Activated CD8-positive, alpha-beta T cell treated with anti-CD3 and anti-CD28 coated beads for 36 hours (primary cell): ENCODE measurements at places on chromosomes 16 and 17. TPM values are rescaled to one million over a fixed set of nuclear protein-coding genes. Genes with fewer than 3 reads are reported as not detected.

GRCh38 chr17:12545877-12546513 is 119.7 kb upstream of the MYOCD start:
- no peak overlapping the region for H3K27ac ChIP-seq
- no peaks in the 10 kb centered on the region for H3K27me3 ChIP-seq
- H3K36me3 ChIP-seq: no peaks in the 10 kb centered on the region

- H3K27me3 ChIP-seq: no peaks in the 10 kb centered on the region
- H3K4me1 ChIP-seq: peaks cover 54% of the 10 kb centered on the region
Measured at GRCh38 chr17:4938688-4939545, 929 bp downstream of the SLC25A11 start.

DNA sequence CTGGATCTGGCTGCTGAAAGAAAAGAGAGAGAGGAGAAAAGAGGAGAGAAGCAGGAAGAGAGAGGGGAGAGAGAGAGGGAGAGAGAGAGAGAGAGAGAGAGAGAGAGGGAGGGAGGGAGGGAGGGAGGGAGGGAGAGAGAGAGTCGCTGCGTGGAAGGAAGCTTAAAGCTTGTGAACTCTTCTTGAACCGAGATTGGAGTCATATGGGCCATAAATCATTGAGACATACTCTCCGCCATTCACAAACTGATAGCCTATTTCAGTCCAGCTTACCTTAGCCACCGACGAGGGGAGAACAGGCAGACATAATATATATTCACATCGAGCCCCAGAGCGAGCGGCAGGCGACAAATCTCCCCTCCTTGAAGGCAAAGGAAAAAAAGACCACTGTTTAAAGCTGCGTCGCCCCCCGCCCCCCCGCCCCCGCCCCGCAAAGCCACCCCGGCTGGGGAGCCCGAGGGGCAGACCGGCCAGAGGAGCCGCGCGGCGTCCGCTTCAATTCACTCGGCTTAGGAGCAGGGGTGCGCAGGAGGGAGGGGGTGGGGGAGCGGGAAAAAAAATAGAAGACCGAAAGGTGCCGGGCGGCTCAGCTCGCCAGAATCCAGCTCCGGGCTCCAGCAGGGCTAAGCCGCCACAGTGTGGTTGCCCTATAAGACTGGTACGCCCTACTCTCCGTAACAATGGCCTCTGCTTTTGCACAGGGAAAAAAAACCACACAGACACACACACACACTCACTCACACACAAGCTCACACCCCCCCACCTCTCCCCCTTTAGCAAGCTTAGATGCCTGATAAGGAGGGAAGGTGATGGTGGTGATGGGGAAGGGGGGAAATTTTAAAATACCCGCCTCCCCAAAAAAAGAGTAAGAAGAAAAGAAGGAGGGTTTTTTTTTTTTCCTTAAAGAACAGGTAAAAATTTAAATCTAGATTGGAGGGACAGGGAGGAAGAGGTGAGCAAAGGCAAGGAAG is 10.6 kb upstream of the HOXB2 start:
- H3K36me3 ChIP-seq: no peaks in the 10 kb centered on the region
- H3K27me3 ChIP-seq: peaks cover 1% of the 10 kb centered on the region
- peak overlapping the region; percentile 59 for H3K4me3 ChIP-seq

DNA sequence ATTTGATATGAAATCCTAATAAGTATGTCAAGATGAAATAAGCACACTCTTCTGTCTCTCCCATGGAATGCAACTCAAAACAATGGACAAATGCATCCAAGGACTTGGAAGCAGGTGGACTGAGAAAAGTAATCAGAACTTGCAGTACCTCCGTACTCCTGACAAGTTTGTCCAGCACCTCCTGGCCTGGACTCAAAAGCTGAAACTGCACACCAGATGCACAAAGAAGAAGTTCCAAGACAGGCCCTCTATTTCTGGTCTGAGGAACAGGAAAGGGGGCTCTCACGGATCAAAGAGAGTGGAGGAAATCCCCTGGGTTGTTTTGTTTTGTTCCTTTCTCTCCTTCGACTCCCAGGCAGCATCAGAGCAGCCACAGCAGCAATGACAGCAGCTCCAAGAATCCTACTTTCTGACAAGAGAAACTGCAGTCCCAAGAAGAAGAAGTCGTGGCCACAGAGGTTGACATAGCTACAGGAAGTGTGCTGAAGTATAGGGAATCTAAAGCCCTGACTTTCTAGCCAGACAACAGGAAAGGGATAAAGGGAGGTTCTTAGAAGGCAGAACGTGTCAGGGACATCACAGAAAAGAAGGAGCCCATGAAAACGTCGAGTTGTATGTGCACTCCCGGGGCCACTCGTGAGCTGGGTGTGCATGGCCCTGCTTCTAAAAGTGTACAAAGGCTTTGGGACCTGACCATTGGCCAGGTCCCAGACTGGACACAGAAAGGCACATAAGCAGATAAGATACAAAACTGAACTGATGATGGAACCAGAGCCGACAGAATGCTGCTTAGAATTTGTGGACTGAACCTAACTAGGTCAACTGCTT is 29.3 kb downstream of the AKAP10 start:
- no peaks in the 10 kb centered on the region for H3K27me3 ChIP-seq
- H3K27ac ChIP-seq: peak overlapping the region; percentile 50
- H3K4me3 ChIP-seq: no peak overlapping the region
- H3K4me1 ChIP-seq: peaks cover 50% of the 10 kb centered on the region

GRCh38 chr16:73016488-73016830 is 31.5 kb downstream of the ZFHX3 start:
- no peak overlapping the region for H3K4me3 ChIP-seq
- no peak for DNase-seq
- no peaks in the 10 kb centered on the region for H3K36me3 ChIP-seq
- no peak overlapping the region for H3K27ac ChIP-seq
- no peaks in the 10 kb centered on the region for H3K4me1 ChIP-seq
- H3K27me3 ChIP-seq: no peaks in the 10 kb centered on the region

Gene ALOX12
- total RNA-seq: not detected

Gene ZFP90
- total RNA-seq: 27.6 TPM

DNA sequence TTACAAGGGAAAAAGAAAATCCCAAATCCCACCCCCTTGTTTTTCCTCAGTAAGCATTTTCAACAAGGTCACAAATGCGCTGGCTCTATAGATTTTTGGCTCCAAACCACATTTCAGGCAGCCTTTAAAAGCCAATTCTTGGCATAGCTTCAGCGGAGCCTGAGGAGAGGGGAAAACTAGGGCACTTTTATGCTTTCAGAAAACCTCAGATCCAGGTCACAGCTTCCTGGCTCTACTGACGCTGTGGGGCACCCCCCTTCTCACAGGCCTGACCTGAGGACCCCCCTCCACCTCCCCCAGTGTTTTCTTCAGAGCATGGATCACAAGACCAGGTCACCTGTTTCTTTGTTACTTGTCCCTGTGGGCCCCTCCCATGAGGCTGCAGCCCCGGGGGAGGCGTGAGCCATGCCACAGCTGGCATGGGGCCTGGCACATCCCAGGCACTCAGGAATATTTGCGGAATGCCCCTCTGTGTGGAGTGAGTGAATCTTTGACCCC is 30.1 kb upstream of the MTSS2 start:
- no peak overlapping the region for H3K27ac ChIP-seq
- H3K27me3 ChIP-seq: no peaks in the 10 kb centered on the region
- peaks cover 3% of the 10 kb centered on the region for H3K4me1 ChIP-seq
- no peak overlapping the region for H3K4me3 ChIP-seq
- DNase-seq: no peak

DNA sequence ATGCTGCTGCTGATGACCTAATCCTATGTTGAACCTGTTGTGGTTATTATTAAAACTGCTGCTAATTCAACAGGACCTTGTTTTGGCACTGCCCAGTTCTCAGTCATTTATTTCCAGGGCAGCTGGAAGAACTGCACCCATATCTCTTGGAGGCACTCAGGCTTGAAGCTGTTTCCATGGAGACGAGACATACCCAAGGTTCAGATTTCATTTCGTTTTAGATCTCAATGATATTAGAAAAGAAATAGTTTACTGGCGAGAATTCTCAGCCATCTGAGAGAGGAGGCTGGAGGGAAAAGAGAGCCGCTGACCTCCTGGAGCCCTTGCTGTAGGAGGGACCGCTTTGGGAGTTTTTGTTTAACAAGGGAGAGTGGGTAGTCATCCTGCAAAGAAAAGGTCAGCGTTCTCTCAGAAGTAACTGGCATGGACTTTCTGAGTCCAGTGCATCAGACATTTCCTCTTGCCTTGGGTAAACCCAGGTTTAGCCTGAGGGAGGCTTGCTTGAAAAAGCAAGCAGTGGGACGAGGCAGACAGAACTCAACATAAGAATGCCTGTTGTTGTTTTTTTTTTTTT is 75.4 kb downstream of the YPEL2 start:
- no peak overlapping the region for H3K4me3 ChIP-seq
- no peaks in the 10 kb centered on the region for H3K4me1 ChIP-seq
- H3K36me3 ChIP-seq: peaks cover 1% of the 10 kb centered on the region

GRCh38 chr17:35683591-35683990 is 47.8 kb upstream of the RASL10B start:
- H3K4me1 ChIP-seq: peaks cover 11% of the 10 kb centered on the region
- peaks cover 36% of the 10 kb centered on the region for H3K36me3 ChIP-seq
- DNase-seq: no peak

Gene TP53TG3C
- not detected for total RNA-seq

DNA sequence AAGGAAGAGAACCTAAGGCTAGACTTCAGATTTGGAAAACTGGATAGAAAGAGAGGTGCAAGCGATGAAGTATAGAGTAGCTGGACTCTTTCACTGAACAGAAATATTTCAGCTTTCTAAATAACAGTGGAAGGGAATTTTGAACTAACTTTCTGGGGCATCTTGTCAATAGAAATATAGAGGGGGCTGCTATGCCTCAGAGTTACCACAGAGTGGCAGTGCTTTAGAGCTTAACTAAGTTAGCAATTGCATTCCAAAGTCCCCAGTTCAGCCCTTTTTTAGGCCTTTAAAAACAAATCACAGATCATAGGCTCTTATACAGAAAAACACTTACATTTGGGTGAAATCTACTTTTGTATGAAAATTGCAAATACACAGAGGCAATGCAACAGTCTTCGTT is 154.2 kb upstream of the CDH8 start:
- H3K4me3 ChIP-seq: no peak overlapping the region
- no peak for DNase-seq
- no peaks in the 10 kb centered on the region for H3K36me3 ChIP-seq
- H3K4me1 ChIP-seq: no peaks in the 10 kb centered on the region
- no peak overlapping the region for H3K27ac ChIP-seq

DNA sequence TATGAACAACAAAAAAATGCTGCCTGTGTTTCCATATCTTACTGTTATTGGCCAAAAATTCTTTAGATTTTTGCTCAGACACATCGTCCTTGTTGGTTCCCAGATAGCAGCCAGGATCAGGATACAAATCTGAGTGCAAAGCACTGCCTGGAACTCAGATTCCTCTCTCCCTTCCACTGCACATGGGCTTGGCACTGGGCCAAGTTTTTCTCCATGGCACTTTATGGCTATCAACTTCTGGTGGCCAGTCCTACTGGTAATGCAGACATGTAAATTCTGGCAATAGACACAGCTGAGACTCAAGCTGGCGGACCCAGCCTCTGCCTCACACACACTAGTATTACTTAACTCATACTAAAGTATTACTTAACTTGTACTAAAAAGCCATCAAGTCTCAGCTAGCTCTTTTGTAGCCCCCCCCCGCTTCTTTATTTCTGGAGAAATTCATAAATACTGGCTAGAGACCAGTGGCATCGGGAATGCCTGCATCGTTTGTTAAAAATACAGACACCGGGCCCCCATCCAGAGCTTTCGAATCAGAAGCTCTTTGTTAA is 181.2 kb upstream of the COX10 start:
- H3K27me3 ChIP-seq: no peaks in the 10 kb centered on the region
- H3K27ac ChIP-seq: no peak overlapping the region
- H3K4me3 ChIP-seq: no peak overlapping the region
- no peaks in the 10 kb centered on the region for H3K36me3 ChIP-seq

Gene ANKRD40CL
- total RNA-seq: not detected

GRCh38 chr17:58325289-58325726 is 3.3 kb downstream of the TSPOAP1 start:
- peaks cover 40% of the 10 kb centered on the region for H3K4me1 ChIP-seq
- H3K27me3 ChIP-seq: peaks cover 2% of the 10 kb centered on the region
- H3K36me3 ChIP-seq: peaks cover 20% of the 10 kb centered on the region
- H3K27ac ChIP-seq: no peak overlapping the region
- no peak for DNase-seq

- H3K27ac ChIP-seq: no peak overlapping the region
- no peaks in the 10 kb centered on the region for H3K4me1 ChIP-seq
- no peak overlapping the region for H3K4me3 ChIP-seq
- H3K36me3 ChIP-seq: no peaks in the 10 kb centered on the region
- H3K27me3 ChIP-seq: peaks cover 6% of the 10 kb centered on the region
Measured at GRCh38 chr16:77767211-77767610, 21.2 kb upstream of the VAT1L start.

GRCh38 chr16:84080378-84080777 is 36.4 kb downstream of the MBTPS1 start:
- H3K4me1 ChIP-seq: peaks cover 11% of the 10 kb centered on the region
- peaks cover 31% of the 10 kb centered on the region for H3K36me3 ChIP-seq
- no peak overlapping the region for H3K4me3 ChIP-seq
- no peaks in the 10 kb centered on the region for H3K27me3 ChIP-seq
- H3K27ac ChIP-seq: peak overlapping the region; percentile 26

Gene ABCC3
- not detected for total RNA-seq

Gene ARMC7
- total RNA-seq: 5.4 TPM

Gene PPP1R9B
- 52.4 TPM for total RNA-seq

- H3K27ac ChIP-seq: no peak overlapping the region
- H3K27me3 ChIP-seq: peaks cover 6% of the 10 kb centered on the region
- H3K4me3 ChIP-seq: no peak overlapping the region
Measured at GRCh38 chr17:57920916-57921703, 34.1 kb downstream of the CUEDC1 start.

- H3K4me3 ChIP-seq: no peak overlapping the region
- no peak for DNase-seq
- no peaks in the 10 kb centered on the region for H3K36me3 ChIP-seq
- no peak overlapping the region for H3K27ac ChIP-seq
Measured at GRCh38 chr16:86668136-86668910, 90.0 kb downstream of the FOXL1 start.

DNA sequence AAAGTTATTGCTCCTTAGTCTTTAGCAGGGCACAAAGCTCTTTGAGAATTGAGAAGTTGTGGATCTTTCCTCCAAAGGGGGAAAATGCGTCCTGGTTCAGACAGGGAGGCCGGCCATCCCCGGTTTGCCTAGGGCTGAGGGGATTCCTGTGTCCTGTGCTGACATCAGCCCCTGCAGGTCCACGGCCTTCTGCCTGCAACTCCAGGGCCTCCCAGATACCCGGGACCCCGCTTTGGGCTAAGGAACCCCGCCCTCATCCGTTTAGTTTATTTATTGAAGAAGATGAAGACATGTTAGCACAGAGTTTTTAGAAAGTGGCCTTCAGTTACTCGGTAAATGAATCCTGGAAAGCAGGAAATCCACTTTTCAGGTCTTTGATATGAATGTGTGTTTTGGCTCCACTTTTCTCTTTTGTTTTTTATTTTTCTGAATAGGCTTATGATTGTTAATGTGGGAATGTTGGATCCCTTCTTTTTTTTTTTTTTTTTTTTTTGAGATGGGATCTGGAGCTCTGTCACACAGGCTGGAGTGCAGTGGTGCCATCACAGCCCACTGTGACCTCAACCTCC is 65.6 kb downstream of the CRISPLD2 start:
- no peak overlapping the region for H3K27ac ChIP-seq
- peaks cover 8% of the 10 kb centered on the region for H3K27me3 ChIP-seq
- no peak overlapping the region for H3K4me3 ChIP-seq
- H3K4me1 ChIP-seq: no peaks in the 10 kb centered on the region
- DNase-seq: no peak
- H3K36me3 ChIP-seq: no peaks in the 10 kb centered on the region

GRCh38 chr17:16981928-16982327 is 10.0 kb upstream of the TNFRSF13B start:
- H3K27me3 ChIP-seq: no peaks in the 10 kb centered on the region
- peaks cover 3% of the 10 kb centered on the region for H3K4me1 ChIP-seq
- no peak overlapping the region for H3K4me3 ChIP-seq
